Vagina (tissue), 2 donors: ENCODE measurements at places on chromosomes 4 and X. TPM values are rescaled to one million over a fixed set of nuclear protein-coding genes. Genes with fewer than 3 reads are reported as not detected.

Gene PAK3
- 2.9 TPM for total RNA-seq

Gene FAM149A
- total RNA-seq: 9.8 TPM

Gene MTMR8
- total RNA-seq: 7.9 TPM

Gene RIPPLY1
- not detected for total RNA-seq

Gene MAP9
- 3.4 TPM for total RNA-seq

Gene BCORL1
- 6.1 TPM for total RNA-seq

Gene LEF1
- total RNA-seq: 12.5 TPM

Gene GAGE1
- not detected for total RNA-seq

Gene PCYT1B
- not detected for total RNA-seq

Gene UGT2A1
- not detected for total RNA-seq

- H3K4me1 ChIP-seq: no peaks in the 10 kb centered on the region
- H3K36me3 ChIP-seq: no peaks in the 10 kb centered on the region
- H3K27ac ChIP-seq: no peak overlapping the region
These were observed 191.7 kb upstream of the GABRA2 start for GRCh38 chr4:46581677-46582076.

- no peaks in the 10 kb centered on the region for H3K36me3 ChIP-seq
- DNase-seq: no peak
- no peaks in the 10 kb centered on the region for H3K27me3 ChIP-seq
- no peak overlapping the region for H3K27ac ChIP-seq
- no peak overlapping the region for H3K4me3 ChIP-seq
These were observed 152.5 kb upstream of the PJA1 start for GRCh38 chrX:69317721-69318120.

- H3K36me3 ChIP-seq: no peaks in the 10 kb centered on the region
- no peak overlapping the region for H3K4me3 ChIP-seq
- no peak overlapping the region for H3K27ac ChIP-seq
These were observed 76.8 kb upstream of the MCF2 start for GRCh38 chrX:139784807-139785206.

GRCh38 chrX:151538190-151539122 is 25.0 kb upstream of the PASD1 start:
- H3K36me3 ChIP-seq: no peaks in the 10 kb centered on the region
- no peak overlapping the region for H3K27ac ChIP-seq
- no peaks in the 10 kb centered on the region for H3K4me1 ChIP-seq
- no peak overlapping the region for H3K4me3 ChIP-seq

GRCh38 chrX:17919896-17920446 is 58.9 kb upstream of the RAI2 start:
- H3K27me3 ChIP-seq: no peaks in the 10 kb centered on the region
- DNase-seq: no peak
- no peaks in the 10 kb centered on the region for H3K4me1 ChIP-seq

- DNase-seq: no peak
- H3K27ac ChIP-seq: no peak overlapping the region
- H3K4me3 ChIP-seq: no peak overlapping the region
These were observed 30.3 kb upstream of the CLDN24 start for GRCh38 chr4:183352546-183352945.

GRCh38 chr4:173538909-173539445 is 8.9 kb upstream of the HAND2 start:
- no peak for DNase-seq
- H3K36me3 ChIP-seq: no peaks in the 10 kb centered on the region
- no peaks in the 10 kb centered on the region for H3K27me3 ChIP-seq
- H3K27ac ChIP-seq: peak overlapping the region; percentile 65

DNA sequence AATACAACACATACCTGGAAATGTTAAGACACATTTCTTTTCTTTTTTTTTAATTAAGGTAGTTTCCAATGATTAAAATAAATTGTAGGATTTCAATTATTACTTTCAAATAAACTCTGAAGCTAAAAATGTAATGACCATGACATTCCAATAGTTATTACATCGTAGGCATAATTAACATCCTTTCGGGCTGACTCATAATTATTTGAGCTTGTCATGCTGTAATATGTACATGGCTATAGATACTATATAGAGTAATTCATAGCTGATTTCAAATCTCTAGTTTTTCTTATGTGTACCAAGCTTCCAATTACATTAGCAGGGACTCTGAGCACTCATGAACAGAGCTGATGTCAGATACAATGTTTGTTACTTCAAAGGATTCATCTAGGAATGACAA is 125.7 kb upstream of the GABRG1 start:
- H3K4me1 ChIP-seq: no peaks in the 10 kb centered on the region
- no peaks in the 10 kb centered on the region for H3K36me3 ChIP-seq
- no peak overlapping the region for H3K4me3 ChIP-seq
- no peaks in the 10 kb centered on the region for H3K27me3 ChIP-seq

DNA sequence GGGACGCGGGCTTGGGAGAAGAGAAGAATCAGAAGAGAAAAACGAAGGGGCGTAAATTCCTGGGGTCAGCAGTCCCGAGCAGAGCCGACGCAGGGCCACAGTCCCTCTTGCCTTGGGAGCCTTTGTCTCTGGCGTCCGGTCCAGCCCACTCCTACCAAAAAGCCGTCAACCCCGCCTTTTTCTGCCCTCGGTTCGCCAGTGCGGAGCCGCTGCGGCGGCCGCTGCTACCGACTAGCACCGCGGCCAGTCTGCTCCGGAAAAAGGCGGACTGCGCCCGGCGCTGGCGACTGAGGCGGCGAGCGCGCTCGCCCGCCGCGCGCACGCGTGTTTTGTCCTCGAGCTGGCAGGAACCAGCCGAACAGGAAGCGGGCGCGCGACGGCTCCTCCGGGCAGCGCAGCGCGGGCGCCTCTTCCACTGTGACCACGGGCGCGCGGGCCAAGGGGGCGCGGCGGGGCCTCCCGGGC is 502 bp downstream of the HNRNPDL start:
- DNase-seq: no peak
- peak overlapping the region; percentile 67 for H3K4me3 ChIP-seq
- no peaks in the 10 kb centered on the region for H3K27me3 ChIP-seq
- H3K36me3 ChIP-seq: no peaks in the 10 kb centered on the region
- peaks cover 50% of the 10 kb centered on the region for H3K4me1 ChIP-seq
- H3K27ac ChIP-seq: peak overlapping the region; percentile 99

- H3K27ac ChIP-seq: no peak overlapping the region
- no peak for DNase-seq
- H3K4me1 ChIP-seq: no peaks in the 10 kb centered on the region
- no peaks in the 10 kb centered on the region for H3K27me3 ChIP-seq
- no peak overlapping the region for H3K4me3 ChIP-seq
These were observed 142.3 kb downstream of the INPP4B start for GRCh38 chr4:142703694-142704309.

- H3K4me1 ChIP-seq: peaks cover 13% of the 10 kb centered on the region
- no peaks in the 10 kb centered on the region for H3K36me3 ChIP-seq
- no peak overlapping the region for H3K27ac ChIP-seq
- no peak overlapping the region for H3K4me3 ChIP-seq
- no peak for DNase-seq
These were observed 17.2 kb upstream of the MYOZ2 start for GRCh38 chr4:119118397-119118796.

GRCh38 chr4:118739022-118739713 is 54.0 kb downstream of the METTL14 start:
- H3K36me3 ChIP-seq: no peaks in the 10 kb centered on the region
- DNase-seq: no peak
- no peak overlapping the region for H3K4me3 ChIP-seq
- H3K27ac ChIP-seq: no peak overlapping the region
- peaks cover 8% of the 10 kb centered on the region for H3K4me1 ChIP-seq

- no peak overlapping the region for H3K4me3 ChIP-seq
- no peaks in the 10 kb centered on the region for H3K4me1 ChIP-seq
- no peaks in the 10 kb centered on the region for H3K36me3 ChIP-seq
- no peak for DNase-seq
- H3K27me3 ChIP-seq: no peaks in the 10 kb centered on the region
- H3K27ac ChIP-seq: no peak overlapping the region
These were observed 76.7 kb downstream of the NLGN4X start for GRCh38 chrX:6151971-6152370.

GRCh38 chrX:145484740-145485139 is 237.4 kb downstream of the SPANXN1 start:
- H3K27ac ChIP-seq: no peak overlapping the region
- DNase-seq: no peak
- H3K27me3 ChIP-seq: no peaks in the 10 kb centered on the region
- H3K36me3 ChIP-seq: no peaks in the 10 kb centered on the region
- H3K4me1 ChIP-seq: no peaks in the 10 kb centered on the region

DNA sequence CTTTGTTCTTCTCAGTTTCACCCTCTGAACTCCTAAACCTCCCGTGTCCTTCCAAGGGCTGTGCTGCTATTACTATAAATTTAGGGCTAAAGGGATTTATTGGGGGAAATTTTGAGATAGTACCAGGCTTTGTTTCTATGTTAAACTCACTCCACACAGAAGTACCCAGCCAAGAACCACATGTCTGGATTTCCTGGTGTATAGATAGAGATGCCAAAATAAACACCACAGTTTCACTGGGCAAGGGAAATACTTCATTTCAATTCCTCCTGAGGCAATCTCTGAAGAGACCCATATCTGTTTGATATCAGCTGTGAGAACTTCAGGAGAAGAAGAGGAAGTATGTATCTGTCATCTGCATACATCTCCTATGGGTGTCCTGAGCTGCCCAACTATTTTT is 21.7 kb upstream of the CLNK start:
- H3K4me3 ChIP-seq: no peak overlapping the region
- no peaks in the 10 kb centered on the region for H3K4me1 ChIP-seq
- no peak overlapping the region for H3K27ac ChIP-seq
- H3K36me3 ChIP-seq: no peaks in the 10 kb centered on the region
- DNase-seq: no peak
- no peaks in the 10 kb centered on the region for H3K27me3 ChIP-seq

- no peaks in the 10 kb centered on the region for H3K36me3 ChIP-seq
- H3K4me3 ChIP-seq: no peak overlapping the region
- DNase-seq: no peak
- H3K27ac ChIP-seq: no peak overlapping the region
- no peaks in the 10 kb centered on the region for H3K4me1 ChIP-seq
These were observed 23.4 kb downstream of the OTUD4 start for GRCh38 chr4:145156986-145157385.

DNA sequence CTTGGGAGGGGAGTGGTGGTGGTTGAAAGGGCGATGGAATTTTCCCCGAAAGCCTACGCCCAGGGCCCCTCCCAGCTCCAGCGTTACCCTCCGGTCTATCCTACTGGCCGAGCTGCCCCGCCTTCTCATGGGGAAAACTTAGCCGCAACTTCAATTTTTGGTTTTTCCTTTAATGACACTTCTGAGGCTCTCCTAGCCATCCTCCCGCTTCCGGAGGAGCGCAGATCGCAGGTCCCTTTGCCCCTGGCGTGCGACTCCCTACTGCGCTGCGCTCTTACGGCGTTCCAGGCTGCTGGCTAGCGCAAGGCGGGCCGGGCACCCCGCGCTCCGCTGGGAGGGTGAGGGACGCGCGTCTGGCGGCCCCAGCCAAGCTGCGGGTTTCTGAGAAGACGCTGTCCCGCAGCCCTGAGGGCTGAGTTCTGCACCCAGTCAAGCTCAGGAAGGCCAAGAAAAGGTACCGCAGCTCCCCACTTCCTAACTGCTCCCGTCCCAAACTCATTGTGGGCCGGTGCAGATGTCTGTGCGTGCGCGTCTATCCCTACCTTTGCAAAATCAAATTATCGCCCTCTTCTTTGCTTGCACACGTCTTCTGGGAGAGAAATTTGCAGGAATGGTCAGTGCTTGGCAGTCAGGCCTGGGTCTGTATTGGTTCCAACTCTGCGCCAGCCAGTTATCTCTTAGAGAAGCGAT is 533 bp downstream of the IL15 start:
- DNase-seq: no peak
- peak overlapping the region; percentile 85 for H3K4me3 ChIP-seq
- H3K36me3 ChIP-seq: no peaks in the 10 kb centered on the region
- H3K27me3 ChIP-seq: no peaks in the 10 kb centered on the region
- peak overlapping the region; percentile 88 for H3K27ac ChIP-seq

DNA sequence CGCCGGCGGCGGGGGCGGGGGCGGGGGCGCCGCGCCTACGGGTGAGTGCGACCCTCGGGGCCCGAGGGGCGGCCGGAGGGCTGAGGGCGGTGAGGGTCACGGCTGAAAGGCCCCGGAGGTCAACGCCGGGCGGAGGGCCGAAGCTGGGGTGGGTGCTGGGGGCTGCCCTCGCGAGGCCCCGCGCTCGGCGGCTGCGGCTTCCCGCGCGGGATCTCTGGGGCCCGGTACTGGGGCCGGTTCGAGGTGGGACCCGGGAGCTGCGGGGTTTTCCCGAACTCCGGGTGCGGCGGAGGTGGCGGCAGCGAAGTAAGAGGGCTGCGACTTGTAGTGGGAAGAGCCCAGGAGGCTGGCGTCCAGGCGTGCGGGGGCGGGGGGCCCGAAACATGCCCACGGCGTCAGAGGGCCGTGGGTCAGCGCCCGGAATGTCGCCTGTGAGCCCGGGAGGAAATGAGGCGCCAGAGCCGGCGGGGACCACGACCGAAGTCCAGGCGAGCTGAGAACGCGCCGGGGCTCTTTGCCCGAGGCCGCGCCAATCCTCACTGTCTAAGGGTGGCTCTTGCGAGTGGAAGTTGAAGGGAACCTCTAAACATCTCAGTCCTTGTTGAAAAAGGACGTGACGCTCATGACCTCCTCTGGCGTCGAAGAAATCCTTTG is 407 bp downstream of the IL13RA1 start:
- no peaks in the 10 kb centered on the region for H3K36me3 ChIP-seq
- peaks cover 32% of the 10 kb centered on the region for H3K4me1 ChIP-seq
- DNase-seq: no peak
- H3K27ac ChIP-seq: peak overlapping the region; percentile 82
- peak overlapping the region; percentile 60 for H3K4me3 ChIP-seq
- H3K27me3 ChIP-seq: no peaks in the 10 kb centered on the region

DNA sequence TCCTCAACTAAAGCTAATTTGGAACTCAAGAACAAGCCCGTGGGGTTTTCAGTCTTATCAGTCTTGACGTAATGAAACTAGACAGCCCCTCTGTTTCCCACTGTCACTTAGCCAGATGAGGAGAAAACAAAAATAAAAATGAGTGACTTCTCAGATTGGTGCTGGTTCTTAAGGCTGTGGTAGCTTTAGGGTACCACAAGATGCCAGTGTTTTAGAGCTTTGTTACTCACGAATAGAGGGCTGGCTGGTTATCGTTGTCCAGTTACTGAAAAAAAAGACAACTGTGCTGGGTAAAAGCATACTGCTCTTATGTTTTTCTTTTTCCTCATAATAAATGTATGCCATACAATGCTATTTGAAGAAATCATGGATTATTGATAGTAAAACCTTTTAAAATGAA is 796.7 kb downstream of the RAPGEF2 start:
- H3K4me3 ChIP-seq: no peak overlapping the region
- no peaks in the 10 kb centered on the region for H3K36me3 ChIP-seq
- H3K27ac ChIP-seq: no peak overlapping the region
- no peaks in the 10 kb centered on the region for H3K27me3 ChIP-seq
- no peaks in the 10 kb centered on the region for H3K4me1 ChIP-seq
- DNase-seq: no peak

DNA sequence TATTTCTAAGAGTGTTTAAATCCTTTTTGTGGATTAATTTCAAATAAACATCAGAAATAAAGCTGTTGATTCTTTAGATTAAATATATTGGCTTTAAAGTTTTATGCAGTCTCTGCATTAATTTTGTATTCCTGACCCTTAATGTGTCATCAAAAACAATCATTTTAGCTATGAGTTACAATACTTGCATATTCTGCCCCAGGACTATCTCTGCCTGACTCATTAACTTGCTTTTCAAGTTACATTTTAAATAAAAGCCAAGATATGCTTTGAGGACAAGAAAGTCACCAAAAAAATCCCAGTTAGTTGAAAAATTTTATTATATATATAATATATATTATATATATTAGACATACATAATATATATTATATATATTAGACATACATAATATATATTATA is 208.7 kb downstream of the ADGRL3 start:
- no peak overlapping the region for H3K27ac ChIP-seq
- H3K4me3 ChIP-seq: no peak overlapping the region
- no peaks in the 10 kb centered on the region for H3K27me3 ChIP-seq

GRCh38 chr4:1285790-1286553 is 3.7 kb upstream of the MAEA start:
- H3K4me3 ChIP-seq: no peak overlapping the region
- no peak overlapping the region for H3K27ac ChIP-seq
- DNase-seq: no peak
- no peaks in the 10 kb centered on the region for H3K27me3 ChIP-seq
- H3K36me3 ChIP-seq: no peaks in the 10 kb centered on the region
